ENCODE measurements at places on chromosomes 2 and 18.

DNA sequence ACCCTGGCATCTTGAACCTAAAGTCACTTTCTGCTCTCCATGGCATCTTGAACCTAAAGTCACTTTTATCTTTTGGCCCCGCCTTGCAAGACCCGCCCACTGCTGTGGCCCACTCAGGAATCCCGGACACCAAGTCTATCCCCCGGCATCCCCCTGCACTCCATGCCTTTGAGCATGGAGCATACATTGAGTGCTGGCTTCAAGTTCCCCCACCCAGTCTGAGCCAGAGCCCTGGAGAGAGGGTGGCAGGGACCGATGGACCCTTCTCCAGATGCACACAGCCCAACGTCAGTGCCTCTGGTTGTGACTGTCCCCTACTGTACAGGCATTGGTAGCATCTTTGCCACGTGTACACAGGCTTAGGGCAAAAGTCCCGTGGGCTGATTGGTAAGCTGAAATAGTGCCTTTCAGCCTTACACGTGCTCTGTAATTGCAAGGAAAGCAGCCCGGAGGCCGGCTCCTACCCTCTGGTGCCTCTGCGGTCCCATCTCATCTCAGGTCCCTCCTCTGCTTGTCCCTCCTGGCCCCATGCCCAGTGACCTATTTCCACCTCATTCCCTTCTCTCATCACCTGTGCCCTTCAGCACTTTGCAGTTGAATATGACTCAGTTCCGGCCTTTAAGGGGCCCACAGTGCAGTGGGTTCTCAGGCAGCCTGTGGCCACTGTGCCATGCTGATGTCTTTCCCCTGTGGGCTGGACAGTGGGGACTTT is 154.0 kb downstream of the INHBB start:
- ATAC-seq, result no peak

GRCh38 chr2:14717131-14717530 is 84.6 kb downstream of the LRATD1 start:
- no peak for ATAC-seq

- no peak for ATAC-seq
These were observed 14.9 kb upstream of the ZNF385B start for GRCh38 chr2:179876266-179876665.

- ATAC-seq, result no peak
These were observed 245.8 kb downstream of the PAX3 start for GRCh38 chr2:222052934-222053367.

DNA sequence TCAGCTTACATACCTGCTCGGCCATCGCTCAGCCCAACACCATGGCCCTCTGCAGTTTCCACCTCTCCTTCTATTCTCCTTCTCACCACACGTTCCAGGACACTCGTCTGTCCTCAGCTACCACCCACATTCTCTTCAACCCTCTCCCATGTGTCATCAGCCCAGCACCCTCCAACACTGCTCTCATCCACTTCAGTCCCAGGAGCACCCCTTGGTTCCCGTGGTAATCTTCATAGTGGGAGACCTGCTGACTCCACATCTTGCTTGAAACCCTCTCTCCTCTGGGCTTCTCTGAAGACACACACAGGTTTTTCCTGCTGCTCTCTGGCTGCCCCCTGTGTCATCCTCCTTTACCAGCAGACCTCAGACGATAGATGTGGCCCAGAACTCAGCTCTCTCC is 228.7 kb downstream of the GBX2 start:
- no peak for ATAC-seq

GRCh38 chr2:199057936-199058335 is 399.8 kb downstream of the SATB2 start:
- no peak for ATAC-seq

All from motor neuron (in vitro differentiated cells).